Epithelial cell of umbilical artery (primary cell): ENCODE measurements at places on chromosomes 1 and 21. TPM values are rescaled to one million over a fixed set of nuclear protein-coding genes. Genes with fewer than 3 reads are reported as not detected.

METTL25B gene
- 7.8 and 8.1 TPM in 2 replicates for total RNA-seq

GNAT2 gene
- total RNA-seq, result 0.32 TPM in 1 of 2 replicates, not detected in the other

FABP3 gene
- 1.3 and 9.0 TPM in 2 replicates for total RNA-seq

HOOK1 gene
- not detected in 2 replicates for total RNA-seq

ACTL8 gene
- under 0.01 TPM in 1 of 2 replicates, not detected in the other for total RNA-seq

CYP4A11 gene
- not detected in 2 replicates for total RNA-seq

PGLYRP3 gene
- total RNA-seq, result not detected in 2 replicates

CA14 gene
- not detected in 2 replicates for total RNA-seq

HES3 gene
- not detected in 2 replicates for total RNA-seq

SLC16A4 gene
- 6.8 and 10.3 TPM in 2 replicates for total RNA-seq

IL10 gene
- total RNA-seq, result not detected in 2 replicates

SPRR2F gene
- total RNA-seq, result not detected in 2 replicates

OLFML2B gene
- 0.32 TPM in 1 of 2 replicates, not detected in the other for total RNA-seq

NBL1 gene
- total RNA-seq, result 21.3 and 34.1 TPM in 2 replicates

OVAAL gene
- total RNA-seq, result not detected in 2 replicates

VWA1 gene
- 0.91 and 1.6 TPM in 2 replicates for total RNA-seq

OR2L2 gene
- total RNA-seq, result not detected in 2 replicates

AMY1A gene
- not detected in 2 replicates for total RNA-seq

RO60 gene
- total RNA-seq, result 142 and 147 TPM in 2 replicates

HAPLN2 gene
- not detected in 2 replicates for total RNA-seq

HNRNPR gene
- 108 and 132 TPM in 2 replicates for total RNA-seq

ST6GALNAC3 gene
- total RNA-seq, result 17.9 and 28.0 TPM in 2 replicates

SRGAP2B gene
- 66.6 and 91.3 TPM in 2 replicates for total RNA-seq
